Lung (tissue), 17 donors: ENCODE measurements at places on chromosomes 11 and 22. TPM values are rescaled to one million over a fixed set of nuclear protein-coding genes. Genes with fewer than 3 reads are reported as not detected.
A peak's percentile ranks its signal among the peaks of the same experiment; 100 is the strongest.

Gene SMTNL1
- not detected for polyA plus RNA-seq

GRCh38 chr11:11265994-11266606, 87.0 kb downstream of the CSNK2A3 start:
- DNase-seq, result no peak

- DNase-seq, result no peak
These were observed 539.2 kb downstream of the MN1 start for GRCh38 chr22:27262361-27262760.

Gene ESAM
- polyA plus RNA-seq, result 77.7 TPM

GRCh38 chr11:14914536-14914935, 22.5 kb upstream of the CYP2R1 start:
- DNase-seq, result no peak

- no peak for DNase-seq
These were observed 46.2 kb downstream of the C11orf71 start for GRCh38 chr11:114354076-114354475.

DNA sequence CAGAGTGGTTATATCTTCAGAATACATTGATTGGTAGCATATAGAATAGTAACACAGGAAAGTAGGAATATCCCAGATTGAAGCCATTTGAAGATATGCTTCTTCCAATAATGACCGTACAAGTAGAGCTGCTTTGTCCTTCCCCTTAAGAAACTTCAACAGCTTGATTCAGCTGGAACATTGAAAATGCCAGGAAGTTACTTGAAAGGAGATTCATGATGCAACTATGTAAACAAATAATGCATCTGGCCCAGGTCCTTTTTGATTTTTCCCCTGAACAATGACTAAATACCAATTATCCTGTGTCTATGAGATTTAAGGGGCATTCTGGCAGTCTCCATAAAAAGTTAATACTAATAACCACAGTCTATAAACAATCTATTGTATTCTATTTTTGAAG, 3.0 kb downstream of the DKK3 start:
- DNase-seq, result peak; percentile 88

DNA sequence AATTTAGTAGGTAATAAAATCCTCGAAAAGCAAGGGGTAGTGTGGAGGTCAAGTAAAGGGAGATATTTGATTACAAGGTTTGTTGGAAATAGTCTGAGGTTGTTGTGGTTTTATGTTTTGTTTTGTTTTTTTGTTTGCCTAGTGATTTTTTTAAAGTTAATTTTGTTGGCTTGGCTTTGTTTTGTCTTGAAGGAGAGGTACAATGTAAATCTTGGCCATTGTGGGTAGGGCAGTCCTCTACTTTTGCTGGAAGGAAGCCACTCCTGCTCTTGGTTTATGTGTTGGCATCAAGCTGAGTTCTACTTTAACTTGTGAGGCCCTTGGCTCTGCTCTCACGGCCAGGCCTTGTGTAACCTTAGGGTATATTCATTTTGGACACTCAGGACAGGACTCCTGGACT, 3.2 kb downstream of the AMOTL1 start:
- no peak for DNase-seq
